Fibroblast of villous mesenchyme (primary cell): ENCODE measurements at places on chromosomes 2 and 18. TPM values are rescaled to one million over a fixed set of nuclear protein-coding genes. Genes with fewer than 3 reads are reported as not detected.

FAM237A gene
- not detected in 2 replicates for total RNA-seq

SLC9A4 gene
- total RNA-seq = under 0.01 TPM in 1 of 2 replicates, not detected in the other

ACSL3 gene
- total RNA-seq = 195 and 207 TPM in 2 replicates

LYG2 gene
- not detected in 2 replicates for total RNA-seq

M1AP gene
- not detected in 2 replicates for total RNA-seq

PROM2 gene
- total RNA-seq = under 0.01 and 0.32 TPM in 2 replicates

KCNG3 gene
- total RNA-seq = under 0.01 TPM in 1 of 2 replicates, not detected in the other

SERPINB2 gene
- 18.0 and 22.9 TPM in 2 replicates for total RNA-seq

ARHGAP28 gene
- 6.0 and 7.1 TPM in 2 replicates for total RNA-seq

ZNF396 gene
- total RNA-seq = 0.64 and 1.3 TPM in 2 replicates

KCNK3 gene
- under 0.01 TPM in 2 replicates for total RNA-seq

ELOA2 gene
- total RNA-seq = not detected in 2 replicates

MYL1 gene
- total RNA-seq = not detected in 2 replicates

CCDC141 gene
- under 0.01 TPM in 1 of 2 replicates, not detected in the other for total RNA-seq

CSRNP3 gene
- total RNA-seq = 2.6 and 2.9 TPM in 2 replicates

NOTO gene
- not detected in 2 replicates for total RNA-seq

HAAO gene
- total RNA-seq = 0.43 and 1.6 TPM in 2 replicates

RFX8 gene
- 0.97 and 1.7 TPM in 2 replicates for total RNA-seq

ZDBF2 gene
- total RNA-seq = 11.6 and 17.3 TPM in 2 replicates

CFAP221 gene
- total RNA-seq = not detected in 2 replicates

MREG gene
- total RNA-seq = 1.3 and 4.3 TPM in 2 replicates

EN1 gene
- under 0.01 TPM in 1 of 2 replicates, not detected in the other for total RNA-seq

ITGB1BP1 gene
- 25.8 and 33.2 TPM in 2 replicates for total RNA-seq

KIF5C gene
- under 0.01 TPM in 2 replicates for total RNA-seq

TMEM37 gene
- total RNA-seq = 0.64 and 1.3 TPM in 2 replicates

SCG2 gene
- total RNA-seq = 0.86 and 0.97 TPM in 2 replicates

INO80D gene
- total RNA-seq = 7.7 and 10.4 TPM in 2 replicates

UPP2 gene
- total RNA-seq = not detected in 2 replicates

CD8B2 gene
- not detected in 2 replicates for total RNA-seq

WNT6 gene
- not detected in 2 replicates for total RNA-seq

GATA6 gene
- total RNA-seq = 5.2 and 8.7 TPM in 2 replicates
